ENCODE measurements at places on chromosomes 7 and 10.
A peak's percentile ranks its signal among the peaks of the same experiment; 100 is the strongest.

GRCh38 chr10:60963441-60964256 lies 19.7 kb upstream of the RHOBTB1 start:
- no peak for DNase-seq

DNA sequence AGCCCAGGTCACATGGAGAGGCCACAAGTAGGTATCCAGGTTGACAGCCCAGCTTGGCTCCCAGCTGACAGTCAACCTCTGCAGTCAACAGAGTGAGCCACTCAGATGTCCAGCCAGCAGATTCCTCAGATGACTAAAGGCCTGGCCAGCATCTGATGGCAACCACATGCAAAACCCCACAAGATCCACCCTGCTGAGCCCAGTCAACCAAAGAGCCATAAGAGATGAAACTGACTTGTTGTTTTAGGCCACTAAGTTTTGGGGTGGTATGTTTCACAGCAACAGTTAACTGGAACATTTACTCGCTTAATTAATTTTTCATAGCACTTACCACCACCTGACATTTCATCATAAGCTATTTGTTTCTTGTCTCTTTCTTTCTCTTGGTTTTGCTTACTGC lies 107.3 kb upstream of the KDM7A start:
- DNase-seq = no peak

GRCh38 chr7:229184-229964 lies 37.0 kb downstream of the FAM20C start:
- DNase-seq = no peak

- peak; percentile 67 for DNase-seq
These were observed 260.3 kb upstream of the FERD3L start for GRCh38 chr7:19405541-19405940.

DNA sequence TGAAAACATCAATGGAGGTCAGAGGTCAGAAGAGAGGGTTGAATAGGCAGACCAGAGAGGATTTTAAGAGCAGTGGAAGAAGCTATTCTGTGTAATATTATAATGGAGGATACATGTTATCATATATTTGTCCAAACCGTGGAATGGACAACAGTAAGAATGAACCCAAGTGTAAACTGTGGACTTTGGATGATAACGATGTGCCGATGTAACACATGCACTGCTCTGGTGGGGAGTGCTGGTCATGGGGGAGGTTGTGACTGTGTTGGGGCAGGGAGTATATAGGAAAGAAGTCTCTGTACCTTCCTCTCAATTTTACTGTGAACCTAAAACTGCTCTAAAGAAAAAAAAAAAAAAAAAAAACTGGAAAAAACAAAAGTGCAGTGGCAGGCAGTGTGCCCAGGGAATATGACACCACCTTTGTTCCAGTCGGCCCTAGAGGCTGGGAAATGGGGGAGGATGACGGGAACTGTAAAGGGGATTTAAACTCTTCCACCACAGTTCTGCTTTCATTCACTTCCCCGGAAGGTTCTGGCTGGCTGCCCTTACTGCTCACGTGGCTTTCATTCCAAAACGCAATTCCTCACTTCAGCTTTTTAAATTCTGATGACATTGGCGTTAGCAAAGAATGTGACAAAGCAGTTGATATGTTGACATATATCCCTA lies 113.7 kb upstream of the ANKRD1 start:
- peak; percentile 87 for DNase-seq

- DNase-seq = no peak
These were observed 58.7 kb upstream of the TMEM106B start for GRCh38 chr7:12152196-12152918.

DNA sequence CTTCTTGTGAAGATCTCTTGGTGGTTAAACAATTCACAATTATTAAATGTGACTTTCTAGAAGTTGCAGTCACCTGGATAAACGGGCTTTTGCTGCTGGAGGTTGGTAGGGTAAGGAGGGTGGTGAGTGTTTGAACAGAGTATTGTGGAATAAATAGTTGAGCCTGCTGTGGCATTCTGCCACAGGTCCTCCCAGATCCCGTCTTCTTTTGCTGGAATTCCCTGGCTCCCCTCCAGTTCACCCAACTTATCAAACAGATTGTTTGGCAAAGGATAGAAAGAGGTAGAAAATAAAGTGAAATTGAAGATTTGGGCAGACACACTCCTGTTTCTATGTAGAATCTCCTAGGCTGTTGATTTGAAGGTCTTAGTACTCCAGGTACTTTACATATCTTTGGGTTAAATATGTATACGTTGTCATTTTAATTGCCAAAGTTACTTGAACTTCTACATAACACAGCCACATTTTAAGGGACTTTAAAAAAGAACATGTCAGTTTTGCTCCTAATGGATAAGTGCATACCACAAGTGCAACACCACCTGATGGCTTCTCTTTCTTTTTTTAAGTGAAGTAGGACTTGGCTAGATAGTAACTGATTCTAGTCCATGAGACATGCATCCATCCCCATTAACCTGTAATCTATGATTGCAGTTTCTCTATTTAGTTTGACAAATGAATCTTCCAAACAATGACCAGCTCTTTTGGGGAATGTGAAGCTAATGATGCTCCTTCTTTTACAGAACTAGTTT lies 83.0 kb downstream of the ARL4A start:
- DNase-seq = no peak

- DNase-seq = no peak
These were observed 24.0 kb downstream of the LRRC20 start for GRCh38 chr10:70358446-70358845.

DNA sequence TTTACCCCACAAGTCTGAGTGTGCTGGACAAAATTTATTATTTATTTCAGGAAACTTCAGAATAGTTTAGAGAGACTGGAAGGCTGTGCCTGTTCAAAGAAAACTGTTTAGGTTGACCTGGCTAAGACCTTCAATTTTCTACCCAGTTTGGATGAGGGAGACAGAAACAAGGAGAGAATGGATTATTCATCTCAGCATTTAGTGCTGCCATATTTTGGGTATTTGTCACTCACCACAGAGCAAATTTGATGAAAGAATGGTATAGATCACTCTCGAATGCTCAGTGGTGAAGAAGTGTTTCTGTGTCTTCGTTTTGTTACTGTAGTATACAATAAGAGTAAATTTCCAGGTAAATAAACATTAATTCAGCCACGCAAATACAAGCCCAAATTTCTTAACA lies 71.8 kb downstream of the SEMA3C start:
- DNase-seq = no peak

GRCh38 chr10:103941801-103942200 lies 23.8 kb upstream of the STN1 start:
- no peak for DNase-seq

GRCh38 chr10:97888134-97888533 lies 38.5 kb downstream of the GOLGA7B start:
- no peak for DNase-seq

- no peak for DNase-seq
These were observed 121.8 kb downstream of the CAMK1D start for GRCh38 chr10:12471135-12471534.

GRCh38 chr10:120891365-120891764 lies 40.2 kb downstream of the WDR11 start:
- DNase-seq = no peak

- no peak for DNase-seq
These were observed 199.0 kb downstream of the GPR37 start for GRCh38 chr7:124566583-124566982.

- DNase-seq = no peak
These were observed 281.5 kb downstream of the ARL4A start for GRCh38 chr7:12968836-12969422.

GRCh38 chr7:126806614-126807013 lies 446.1 kb downstream of the GRM8 start:
- DNase-seq = no peak

DNA sequence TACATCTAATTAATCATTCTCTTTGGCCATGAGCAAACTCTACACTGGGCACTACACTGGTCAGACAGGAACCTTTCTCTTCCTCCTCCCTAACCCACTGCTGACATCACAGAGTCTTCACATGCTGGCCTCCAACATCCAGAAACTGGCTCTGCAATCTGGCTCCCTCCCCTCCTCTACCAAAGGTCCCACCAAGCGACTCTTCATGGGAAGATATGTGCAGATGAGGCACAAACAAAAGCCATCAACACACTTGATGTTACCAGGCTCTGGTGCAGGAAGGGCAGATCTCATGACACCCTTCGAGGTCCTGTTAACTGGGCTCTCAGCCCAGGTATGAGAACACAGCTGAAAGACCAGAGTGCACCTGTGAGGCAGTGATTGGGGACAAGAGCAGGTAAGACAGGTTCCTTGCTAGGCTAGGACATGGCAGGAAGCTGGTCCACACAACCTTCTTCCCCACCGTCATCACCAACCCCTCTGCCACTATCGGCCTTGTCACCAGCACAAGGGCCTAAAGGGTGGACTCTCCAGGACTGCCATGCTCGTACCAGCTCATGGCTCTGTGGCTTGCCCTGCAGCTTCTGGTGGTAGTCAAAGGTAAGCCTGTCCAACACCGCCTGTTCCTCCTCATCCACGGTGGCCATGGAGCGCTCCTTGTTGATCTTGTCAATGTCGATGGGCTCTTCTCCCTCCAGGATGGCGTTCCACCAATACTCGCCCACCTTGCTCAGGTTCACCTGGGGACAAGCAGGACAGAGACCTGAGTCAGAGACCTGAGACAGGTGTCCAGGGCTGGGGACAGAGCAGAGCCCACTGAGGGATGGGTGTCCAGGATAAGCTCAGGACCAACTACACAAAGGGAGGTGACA lies 66.6 kb upstream of the CAMK2B start:
- DNase-seq = no peak

GRCh38 chr7:44201813-44202212 lies 1.0 kb downstream of the YKT6 start:
- peak; percentile 12 for DNase-seq

- no peak for DNase-seq
These were observed 59.4 kb upstream of the COL13A1 start for GRCh38 chr10:69742356-69742695.

GRCh38 chr10:32326119-32326518 lies 20.8 kb downstream of the EPC1 start:
- DNase-seq = no peak

- no peak for DNase-seq
These were observed 25.7 kb downstream of the CAMK1D start for GRCh38 chr10:12375076-12375504.

DNA sequence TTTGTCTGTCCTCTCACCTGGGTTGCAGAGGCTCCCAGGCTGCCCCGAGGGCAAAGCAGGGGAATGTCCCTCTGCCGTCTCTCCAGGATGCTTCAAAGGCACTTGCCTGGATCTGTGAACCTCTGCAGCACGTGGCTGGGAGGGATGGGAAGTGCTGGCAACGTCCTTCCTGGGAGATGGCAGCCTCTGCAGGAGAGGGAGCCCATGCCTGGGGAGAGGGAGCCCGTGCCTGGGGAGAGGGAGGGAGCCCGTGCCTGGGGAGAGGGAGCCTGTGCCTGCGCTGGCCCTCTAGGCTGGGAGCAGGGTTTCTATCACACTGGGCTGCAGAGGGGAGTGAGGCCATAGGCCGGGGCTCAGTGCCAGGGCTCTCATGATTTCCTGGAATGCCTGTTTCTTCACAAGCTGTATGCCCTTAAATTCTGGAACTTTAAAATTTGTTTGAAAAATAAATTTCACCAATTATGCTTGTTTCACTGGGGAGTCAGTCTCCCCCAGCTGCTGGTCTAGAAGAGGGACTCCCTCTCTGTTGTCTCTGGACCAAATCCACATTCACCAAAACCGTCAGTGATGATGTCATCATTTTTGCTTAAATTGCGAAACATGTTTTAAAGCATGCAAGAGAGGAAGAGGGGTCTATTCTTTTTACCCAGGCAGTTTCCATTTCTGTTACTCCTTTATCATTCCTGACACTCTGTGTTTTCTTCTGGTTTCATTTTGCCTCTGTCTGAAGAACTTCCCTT lies 135.7 kb downstream of the DNAJB6 start:
- DNase-seq = no peak

DNA sequence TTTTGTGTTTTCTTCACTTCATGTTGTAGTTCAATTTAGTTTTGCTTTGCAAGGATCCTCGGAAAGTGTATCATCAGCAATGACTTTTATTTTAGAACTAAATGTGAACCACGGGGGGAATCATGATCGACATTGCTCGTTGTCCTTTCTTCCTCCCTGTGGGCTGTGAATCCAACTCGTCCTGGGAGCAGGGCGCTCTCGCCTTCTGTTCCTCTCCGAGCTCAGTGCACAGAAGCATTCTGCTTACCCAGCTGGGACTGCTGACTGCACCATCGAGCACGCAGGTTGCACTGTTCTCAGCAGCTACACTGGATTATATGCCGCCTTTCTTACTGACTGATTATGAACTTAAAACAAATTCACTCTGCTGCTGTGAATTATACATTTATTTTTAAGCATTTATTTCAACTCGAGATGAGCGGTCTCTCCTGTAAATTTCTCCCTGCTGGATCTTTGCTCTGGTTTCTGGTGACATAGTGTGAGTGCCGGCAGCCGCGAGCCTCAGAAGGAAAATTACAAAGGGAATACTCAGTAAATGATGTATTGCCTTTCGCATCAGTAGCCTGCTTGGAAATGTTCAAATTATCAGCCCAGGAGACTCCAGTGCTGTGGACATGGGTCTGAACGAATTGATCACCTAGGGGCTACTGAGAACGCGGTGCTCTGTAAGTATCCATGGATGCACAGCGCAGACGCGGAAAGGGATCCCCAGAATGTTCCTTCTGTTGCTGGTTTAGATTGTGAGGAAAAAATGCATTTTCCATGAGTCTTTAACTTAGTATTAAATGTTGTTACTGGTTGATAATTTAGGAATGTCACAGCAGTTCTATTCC lies 92.6 kb downstream of the PTPRE start:
- no peak for DNase-seq

- no peak for DNase-seq
These were observed 17.5 kb downstream of the CTNNA3 start for GRCh38 chr10:67678335-67678974.

- DNase-seq = no peak
These were observed 54.6 kb downstream of the FHIP2A start for GRCh38 chr10:114876169-114876568.

DNA sequence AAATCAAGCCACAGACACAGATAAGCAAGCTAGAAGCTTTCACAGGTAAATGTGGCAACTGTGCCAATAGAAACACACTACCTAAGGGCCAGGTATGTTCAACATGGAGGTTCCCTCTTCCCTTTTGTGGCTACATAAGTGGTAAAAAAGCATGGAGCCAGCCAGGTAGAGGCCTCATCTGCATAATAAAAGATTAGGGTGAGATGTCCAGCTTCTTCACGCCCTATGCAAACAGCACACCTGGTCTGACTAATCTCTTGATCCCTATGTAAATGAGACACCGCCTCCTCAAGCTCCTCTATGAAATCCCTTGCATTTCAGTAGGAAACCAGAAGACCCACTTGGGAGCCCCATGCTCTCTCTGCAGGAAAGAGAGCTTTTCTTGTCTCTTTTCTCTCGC lies 282.2 kb downstream of the NEBL start:
- no peak for DNase-seq

DNA sequence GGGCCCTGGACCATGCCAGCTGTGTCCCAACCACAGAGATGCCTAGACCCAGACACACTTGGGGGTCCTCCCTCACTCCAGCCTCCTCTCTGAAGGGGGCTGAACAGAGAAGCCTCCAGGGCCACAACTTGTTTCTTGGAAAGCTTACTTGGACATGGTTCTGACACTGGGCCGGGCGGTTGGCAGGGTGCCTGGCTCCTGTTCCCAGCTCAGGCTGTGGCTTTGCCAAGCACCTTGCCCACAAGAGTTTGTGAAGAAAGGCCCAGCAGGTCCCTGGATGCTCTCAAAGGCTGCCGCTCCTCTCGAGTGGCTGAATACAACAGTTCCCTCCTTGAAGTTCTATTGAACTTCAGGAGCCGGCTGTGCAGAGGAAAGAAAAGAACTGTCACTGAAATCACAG lies 181.6 kb downstream of the PTPN20 start:
- no peak for DNase-seq

Measured in suppressor macrophage treated with lipopolysaccharide for 1 hour (primary cell).